RWPE1 (cell line): ENCODE measurements at places on chromosomes 7 and 10.

DNA sequence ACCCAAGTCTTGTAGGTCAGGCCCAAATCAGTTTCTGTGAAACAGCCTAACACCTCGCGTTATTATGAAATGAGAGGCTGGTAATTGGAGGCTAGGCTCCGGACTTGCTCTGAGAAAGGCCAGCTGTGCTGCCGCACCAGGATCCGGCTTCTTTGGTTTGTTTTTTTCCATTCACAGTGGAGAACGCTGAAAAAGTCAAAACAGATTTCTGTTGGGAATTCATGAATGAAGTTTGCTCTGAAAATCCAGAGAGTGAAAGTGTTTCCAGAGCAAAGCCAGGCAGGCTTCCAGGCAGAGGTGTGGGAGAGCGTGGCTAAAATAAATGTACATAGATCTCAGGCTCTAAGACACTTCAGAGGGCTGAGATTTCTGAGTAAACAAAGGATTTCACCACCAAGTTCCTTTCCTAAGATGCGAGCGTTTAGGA lies 240.1 kb downstream of the TRIL start:
- no peak for DNase-seq

DNA sequence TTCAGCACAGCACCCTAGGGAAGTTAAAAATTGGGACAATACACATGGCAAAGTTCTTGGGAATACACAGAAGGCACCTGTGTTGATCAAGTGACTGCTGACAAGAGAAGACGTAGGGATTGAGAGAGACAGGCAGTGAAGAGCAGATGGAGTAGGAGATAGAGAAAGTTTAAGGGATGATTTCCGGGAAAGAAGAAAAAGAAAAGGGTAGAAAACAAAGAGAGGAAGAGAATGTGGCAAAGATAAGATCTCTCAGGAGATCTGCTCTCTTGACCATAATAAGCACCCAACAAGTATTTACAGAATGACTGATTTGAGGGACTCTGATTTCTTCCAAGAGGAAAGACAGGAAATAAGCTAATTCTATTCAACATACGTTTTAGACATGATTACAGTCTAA lies 15.1 kb upstream of the RALA start:
- no peak for DNase-seq

DNA sequence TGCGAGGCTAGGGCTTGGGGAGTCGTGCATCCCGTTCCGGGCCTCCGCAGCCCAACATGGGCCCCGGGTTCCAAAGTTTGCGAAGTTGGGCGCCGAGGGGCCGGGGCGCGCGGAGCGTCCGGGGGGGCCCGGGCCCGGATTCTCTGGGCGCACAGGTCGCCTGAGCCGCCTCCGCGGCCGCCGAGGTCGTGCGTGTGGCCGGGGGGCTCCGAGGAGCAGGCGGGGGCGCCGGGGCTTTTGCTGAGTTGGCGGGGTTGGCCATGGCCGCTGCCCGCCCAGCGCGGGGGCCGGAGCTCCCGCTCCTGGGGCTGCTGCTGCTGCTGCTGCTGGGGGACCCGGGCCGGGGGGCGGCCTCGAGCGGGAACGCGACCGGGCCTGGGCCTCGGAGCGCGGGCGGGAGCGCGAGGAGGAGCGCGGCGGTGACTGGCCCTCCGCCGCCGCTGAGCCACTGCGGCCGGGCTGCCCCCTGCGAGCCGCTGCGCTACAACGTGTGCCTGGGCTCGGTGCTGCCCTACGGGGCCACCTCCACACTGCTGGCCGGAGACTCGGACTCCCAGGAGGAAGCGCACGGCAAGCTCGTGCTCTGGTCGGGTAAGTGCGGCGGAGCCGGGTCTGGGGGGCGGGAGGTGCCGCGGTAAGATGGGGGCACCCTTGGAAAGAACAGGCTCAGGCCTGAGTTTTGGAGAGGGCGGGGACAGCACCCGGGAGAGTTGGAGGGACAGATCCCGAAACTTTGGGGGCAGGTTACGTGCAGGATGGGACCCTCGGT lies 643 bp downstream of the SMO start:
- DNase-seq: no peak

- peak; percentile 74 for DNase-seq
These were observed 16.9 kb upstream of the REEP3 start for GRCh38 chr10:63504145-63504881.

DNA sequence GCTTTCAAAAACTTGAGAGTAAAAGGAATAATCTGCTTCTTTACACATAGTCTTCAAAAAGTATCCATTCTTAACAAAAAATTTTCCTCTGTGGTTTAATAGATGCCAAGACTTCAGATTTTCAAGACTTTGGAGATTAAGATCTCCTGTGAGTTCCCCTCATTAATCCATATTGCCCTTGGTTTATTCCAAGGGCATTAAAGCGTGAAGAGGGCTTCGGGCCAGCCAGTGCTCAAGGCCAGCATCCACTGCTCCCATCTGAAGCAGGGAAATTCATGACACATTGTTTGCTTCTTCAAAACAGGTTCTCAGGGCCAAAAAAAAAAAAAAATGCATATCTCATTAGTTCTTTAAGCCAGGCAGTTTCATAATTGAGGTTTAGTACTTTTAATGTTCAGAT lies 137.3 kb upstream of the RHOBTB1 start:
- DNase-seq: no peak

- no peak for DNase-seq
These were observed 570.2 kb downstream of the ARL4A start for GRCh38 chr7:13257661-13258060.

DNA sequence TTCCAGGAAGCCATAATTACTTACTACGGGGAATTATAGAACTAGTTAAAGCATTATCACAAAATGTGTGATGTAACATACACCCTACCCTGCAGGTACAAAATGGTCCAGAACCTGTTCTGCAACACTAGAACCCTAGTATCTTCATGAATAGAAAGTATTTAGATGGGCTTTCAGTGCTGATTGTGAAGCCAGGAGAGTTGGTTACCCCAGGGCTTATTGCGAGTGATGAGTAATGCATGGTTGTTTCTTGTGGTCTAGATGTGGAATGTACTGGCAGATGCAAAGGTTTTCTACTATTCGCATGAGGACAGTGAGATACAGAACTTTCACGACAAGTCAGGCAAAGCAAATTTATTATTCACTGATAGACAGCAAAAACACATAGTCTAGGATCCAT lies 33.6 kb upstream of the AGR3 start:
- peak; percentile 90 for DNase-seq

- peak; percentile 46 for DNase-seq
These were observed 335.7 kb downstream of the PHTF2 start for GRCh38 chr7:78134256-78134655.

DNA sequence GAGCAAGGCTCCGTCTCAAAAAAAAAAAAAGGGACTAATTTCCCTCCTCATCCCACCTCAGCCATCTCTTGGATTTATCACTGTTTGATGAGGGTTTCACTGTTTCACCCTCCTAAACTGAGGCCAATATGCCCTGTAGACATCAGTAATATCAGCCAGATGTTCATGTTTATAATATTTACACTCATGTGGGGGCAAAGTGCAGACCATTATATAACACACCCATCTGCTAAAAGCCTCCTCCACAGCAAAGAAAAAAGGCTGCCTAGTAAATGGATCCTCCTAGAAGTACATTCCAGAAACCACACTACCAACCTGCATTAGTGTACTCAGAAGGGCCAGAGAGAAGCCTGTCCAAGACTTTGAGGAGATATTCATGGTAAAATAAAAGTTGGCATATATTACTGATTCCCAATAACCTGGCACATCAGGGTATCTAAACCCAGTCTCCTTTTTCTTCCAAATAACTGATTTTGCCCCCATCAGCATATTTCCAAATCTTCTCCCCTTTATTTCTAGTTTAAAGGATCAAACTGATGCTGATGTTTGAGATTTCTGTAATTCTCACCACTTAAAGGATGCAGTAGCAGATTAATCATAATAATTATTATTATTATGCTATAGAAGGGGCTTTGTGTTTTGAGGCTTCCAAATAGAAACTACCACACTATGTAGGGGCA lies 55.1 kb downstream of the LGI1 start:
- DNase-seq: no peak

DNA sequence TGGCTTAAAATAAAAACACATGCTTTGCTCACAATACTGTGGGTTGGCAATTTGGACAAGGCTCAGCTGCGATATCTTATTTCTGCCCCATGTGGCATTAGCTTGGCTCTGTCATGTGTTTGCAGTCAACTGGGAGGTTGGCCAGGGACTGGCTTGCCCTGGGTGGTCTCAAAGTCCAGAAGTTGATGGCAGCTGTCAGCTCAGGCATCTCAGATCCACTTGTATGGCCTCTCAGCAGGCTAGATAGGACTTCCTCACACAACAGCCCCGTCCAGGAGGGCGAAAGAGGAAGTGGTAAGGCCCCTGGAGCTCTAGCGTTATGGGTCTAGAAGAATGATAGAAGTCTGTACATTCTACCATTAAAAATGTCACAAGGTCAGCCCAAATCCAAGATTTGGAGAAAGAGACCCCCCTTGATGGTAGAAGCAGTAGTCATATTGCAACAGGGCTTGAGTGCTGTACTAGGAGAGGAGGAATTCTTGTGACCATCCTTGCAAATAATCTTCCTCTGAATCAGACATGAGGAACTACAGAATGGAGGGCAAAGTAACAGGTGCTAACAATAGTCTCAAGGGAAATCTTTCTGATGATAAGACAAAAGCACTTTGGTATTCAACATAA lies 166.2 kb downstream of the FAM107B start:
- DNase-seq: no peak

DNA sequence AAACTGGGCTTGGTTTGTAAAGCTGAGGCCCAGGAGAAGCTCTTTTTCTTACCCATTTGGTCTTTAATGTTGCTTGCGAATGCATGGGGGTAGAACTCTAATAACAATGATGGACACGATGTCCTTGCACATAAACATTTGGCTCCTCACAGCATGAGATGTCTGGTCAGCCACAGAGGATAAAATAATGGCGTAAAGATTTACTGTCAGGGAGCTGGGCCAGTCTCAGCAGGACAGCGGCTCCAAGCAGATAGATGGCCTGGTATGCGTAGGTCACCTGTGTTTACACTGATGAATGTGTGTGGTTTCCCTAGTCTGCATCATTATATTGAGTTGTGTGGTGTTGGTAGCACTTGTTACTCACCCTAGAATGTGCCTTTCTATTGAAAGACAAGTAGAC lies 537.4 kb downstream of the CNTNAP2 start:
- DNase-seq: no peak

GRCh38 chr7:134069187-134069586 lies 58.0 kb upstream of the LRGUK start:
- no peak for DNase-seq

- DNase-seq: no peak
These were observed 8.0 kb downstream of the SUFU start for GRCh38 chr10:102511583-102512274.

- DNase-seq: no peak
These were observed 23.4 kb upstream of the ARID5B start for GRCh38 chr10:61877887-61878739.

- no peak for DNase-seq
These were observed 235.2 kb downstream of the CDC14C start for GRCh38 chr7:49159536-49159935.

- no peak for DNase-seq
These were observed 5.0 kb downstream of the FOXP2 start for GRCh38 chr7:114419441-114420272.

DNA sequence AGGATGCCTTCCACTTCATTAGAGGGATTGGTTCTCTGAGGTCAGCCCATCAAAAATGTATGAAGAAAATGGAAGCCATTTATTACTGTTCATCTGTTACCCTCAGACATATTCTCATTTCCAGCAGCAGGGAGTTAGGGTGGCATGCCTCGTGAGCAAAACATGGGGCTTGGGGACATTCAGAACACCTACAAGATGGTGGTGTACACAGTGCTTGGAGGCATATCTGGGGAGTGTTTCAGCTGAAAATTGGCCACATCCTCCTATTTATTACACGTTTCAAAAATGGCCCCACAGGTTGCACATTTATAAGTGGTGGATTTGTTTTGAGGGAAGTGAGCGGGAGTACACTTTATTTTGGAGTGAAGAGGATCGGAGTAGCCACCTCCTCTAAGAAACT lies 93.4 kb downstream of the SPAG6 start:
- no peak for DNase-seq

- no peak for DNase-seq
These were observed 51.7 kb downstream of the NRAP start for GRCh38 chr10:113612154-113612553.

DNA sequence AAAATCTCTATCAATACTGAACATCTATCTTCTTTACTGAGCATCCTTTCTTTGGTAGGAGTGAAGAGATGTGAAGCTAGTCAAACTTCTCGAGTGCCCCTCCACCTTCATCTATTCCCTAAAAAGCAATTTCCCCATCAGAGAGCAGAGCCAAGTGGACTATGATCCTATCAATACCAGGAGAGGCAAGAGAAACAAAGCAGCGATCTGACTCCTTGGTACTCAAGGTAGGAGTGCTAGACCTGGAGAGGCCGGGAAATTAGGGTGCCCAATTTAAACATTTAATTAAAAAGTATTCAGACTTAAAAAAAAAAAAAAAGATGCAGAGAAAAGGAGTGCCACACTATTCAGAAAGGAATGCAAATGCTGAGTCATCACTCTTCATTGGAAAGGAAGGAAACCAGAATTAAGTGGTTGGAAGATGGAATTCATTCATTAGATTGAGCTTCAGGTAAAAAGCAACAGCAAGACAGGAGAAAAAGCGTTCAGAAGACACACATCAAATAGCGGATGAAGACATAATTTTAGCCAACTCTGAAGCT lies 1.6 kb downstream of the TIAL1 start:
- peak; percentile 57 for DNase-seq

DNA sequence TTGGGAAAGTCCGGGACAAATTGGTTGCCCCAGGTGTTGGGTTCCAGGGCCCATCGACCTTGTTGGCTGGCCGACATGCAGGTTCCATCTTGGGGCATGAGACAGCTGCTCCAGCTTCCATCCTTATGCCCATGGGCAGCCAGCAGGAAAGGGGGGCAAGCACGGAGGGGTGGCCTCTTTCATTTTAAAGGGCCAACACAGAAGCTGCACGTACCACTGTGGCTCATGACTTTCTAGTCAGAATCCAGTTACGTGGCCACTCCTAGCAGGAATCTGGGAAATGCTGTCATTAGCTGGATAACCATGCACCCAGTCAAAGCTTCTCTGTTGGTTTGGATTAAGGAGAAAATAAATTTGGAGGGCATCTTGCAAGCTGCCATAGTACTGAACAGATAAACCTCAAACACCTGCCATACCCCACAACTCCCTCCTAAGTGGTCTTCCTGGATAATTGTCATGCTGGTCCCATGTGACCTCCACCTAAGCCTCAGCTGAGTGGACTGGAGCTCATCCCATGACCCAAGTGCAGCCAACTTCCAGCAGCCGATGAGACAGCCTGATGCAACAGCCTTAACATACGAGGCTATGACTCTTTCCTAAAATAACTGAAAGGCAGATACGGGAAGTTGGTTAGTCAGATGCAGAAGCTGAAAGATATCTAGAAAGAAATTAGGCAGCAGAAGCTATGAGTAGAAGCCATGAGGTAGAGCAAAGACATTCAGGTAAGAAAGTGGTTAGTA lies 21.4 kb upstream of the GSDME start:
- DNase-seq: no peak

GRCh38 chr7:158730383-158731346 lies 26.1 kb upstream of the NCAPG2 start:
- DNase-seq: no peak
